ENCODE measurements at places on chromosomes 1 and 21. TPM values are rescaled to one million over a fixed set of nuclear protein-coding genes. Genes with fewer than 3 reads are reported as not detected.

- DNase-seq = no peak
These were observed 13.0 kb upstream of the PAQR6 start for GRCh38 chr1:156260896-156261295.

DNA sequence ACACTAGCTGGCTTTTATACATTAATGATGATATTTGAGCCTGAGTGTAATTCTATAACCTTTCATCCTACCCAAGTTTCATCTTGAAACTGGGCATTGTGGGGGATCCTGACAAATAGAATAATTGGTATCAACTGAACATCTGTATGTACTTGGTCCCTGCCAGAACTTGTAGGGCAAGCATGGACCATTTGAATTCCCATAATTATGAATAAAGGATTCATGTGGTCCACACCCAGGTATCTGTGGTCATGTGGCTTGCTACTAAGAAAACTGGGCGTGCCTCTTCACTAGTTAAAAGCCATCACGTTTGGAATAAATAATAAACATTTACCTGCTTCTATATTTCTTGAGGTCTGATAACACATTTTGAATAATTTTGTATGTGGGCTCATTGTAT is 20.6 kb upstream of the VTCN1 start:
- DNase-seq = no peak

The DENND1B gene
- 13.6 TPM for total RNA-seq

DNA sequence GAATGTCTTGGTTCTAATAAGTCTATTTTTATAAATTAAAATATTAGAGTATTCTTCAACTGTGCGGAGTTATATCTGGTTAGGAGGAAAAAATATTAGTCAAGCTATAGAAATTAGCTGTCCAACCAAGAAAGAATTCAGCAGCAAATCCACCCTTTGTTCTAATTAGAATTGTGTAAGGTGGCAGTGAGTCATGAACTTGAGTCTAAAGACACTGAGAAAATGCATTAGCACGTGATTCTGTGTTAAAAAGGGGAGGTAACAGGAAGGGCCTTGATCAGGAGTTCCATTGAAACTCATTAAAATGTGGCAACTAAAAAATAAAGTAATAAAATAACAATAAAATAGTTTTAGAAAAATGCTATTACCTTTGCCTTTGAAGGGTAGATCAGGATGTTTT is 398.2 kb upstream of the RGS18 start:
- no peak for DNase-seq

- no peak for DNase-seq
These were observed 77.4 kb downstream of the NPHP4 start for GRCh38 chr1:5914676-5915365.

DNA sequence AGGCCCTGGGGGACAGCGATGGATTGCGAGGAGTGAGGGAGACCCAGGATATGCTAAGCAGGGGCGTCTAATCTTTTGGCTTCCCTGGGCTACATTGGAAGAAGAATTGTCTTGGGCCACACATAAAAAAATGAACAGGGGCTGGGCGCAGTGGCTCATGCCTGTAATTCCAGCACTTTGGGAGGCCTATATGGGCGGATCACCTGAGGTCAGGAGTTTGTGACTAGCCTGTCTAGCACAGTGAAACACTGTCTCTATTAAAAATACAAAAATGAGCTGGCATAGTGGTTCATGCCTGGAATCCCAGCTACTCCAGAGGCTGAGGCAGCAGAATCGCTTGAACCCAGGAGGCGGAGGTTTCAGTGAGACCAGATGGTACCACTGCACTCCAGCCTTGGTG is 10.8 kb upstream of the PRAMEF12 start:
- no peak for DNase-seq

DNA sequence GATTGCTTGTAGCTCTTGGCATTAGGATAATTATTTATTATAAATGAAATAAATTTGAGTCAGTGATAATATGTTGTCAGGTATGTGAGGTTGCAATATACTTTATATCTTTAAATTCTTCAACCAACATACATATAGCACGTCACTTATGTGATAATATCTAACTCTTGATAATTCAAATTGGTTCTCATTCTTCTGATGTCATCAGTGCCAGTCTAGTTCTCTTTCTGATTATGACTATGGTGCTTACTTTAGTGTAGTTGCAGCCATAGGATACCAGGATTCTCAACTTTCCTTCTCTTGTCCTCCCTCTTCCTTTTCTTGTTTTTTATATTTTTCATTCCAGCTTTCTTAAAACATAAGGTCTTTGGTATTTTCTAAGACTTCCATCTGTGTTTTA is 34.8 kb upstream of the ATP6V1G3 start:
- no peak for DNase-seq

- peak; percentile 61 for DNase-seq
These were observed 58.1 kb downstream of the HLCS start for GRCh38 chr21:36908260-36908908.

The KRTAP12-1 gene
- not detected for total RNA-seq

DNA sequence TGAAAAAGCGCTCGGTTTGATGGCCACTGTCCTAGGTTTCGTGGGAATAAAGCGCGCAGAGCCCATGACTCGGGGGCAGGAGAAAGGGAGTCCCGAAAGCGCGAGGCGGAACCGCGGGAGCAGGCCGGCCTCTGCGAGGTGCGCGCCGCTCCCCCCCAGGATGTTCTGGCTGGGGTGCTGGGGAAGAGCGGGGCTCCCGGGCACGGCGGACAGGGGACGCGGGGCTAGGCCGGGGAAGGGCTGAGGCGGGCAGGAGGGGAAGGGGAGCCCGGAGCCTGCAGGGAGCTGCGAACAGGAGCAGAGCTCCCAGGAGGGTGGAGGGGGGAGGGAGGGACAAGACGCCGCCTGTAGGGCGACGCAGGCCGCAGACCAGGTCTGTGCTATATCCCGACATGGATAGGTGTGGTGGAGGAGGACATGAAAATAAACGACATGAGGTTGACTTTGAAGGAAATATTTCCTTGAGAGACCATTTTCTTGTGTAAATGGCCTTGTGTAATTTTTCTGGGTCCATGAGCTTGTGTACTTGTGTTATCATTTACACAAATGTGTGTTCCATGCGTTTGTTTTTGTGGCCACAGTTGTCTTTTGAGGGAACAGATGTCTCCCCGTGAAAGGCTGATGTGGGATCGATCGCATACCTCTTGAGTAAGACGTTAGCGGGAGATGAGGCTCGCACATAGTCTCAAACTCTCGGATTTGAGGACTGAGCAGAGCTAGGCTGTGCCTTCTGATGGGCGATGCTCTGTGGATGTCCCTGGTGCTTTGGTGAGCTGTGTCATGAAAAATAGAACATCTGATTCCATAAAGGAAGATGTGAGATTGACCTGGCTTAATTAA is 1.3 kb downstream of the PCNT start:
- DNase-seq = peak; percentile 67

GRCh38 chr1:30342535-30343141 is 380.7 kb downstream of the MATN1 start:
- DNase-seq = no peak

DNA sequence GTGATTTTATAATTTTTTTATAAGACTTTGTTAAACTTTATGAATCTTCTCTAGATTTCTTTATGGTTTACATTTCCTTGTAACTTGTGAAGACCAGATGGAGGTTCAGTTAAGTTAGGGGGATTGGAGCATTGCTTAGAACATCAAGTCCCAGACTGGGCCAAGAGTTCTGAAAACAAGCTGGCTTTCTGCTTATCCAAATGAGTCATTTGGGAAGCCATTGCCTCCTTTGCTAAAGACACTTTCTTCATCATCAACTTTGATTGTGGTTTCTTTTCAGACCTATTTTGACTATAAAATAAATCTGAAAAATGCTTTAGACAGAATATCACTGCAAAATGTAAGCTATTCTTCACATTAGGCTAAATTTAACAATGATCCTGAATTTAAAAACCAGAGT is 446.8 kb downstream of the USP25 start:
- DNase-seq = no peak

DNA sequence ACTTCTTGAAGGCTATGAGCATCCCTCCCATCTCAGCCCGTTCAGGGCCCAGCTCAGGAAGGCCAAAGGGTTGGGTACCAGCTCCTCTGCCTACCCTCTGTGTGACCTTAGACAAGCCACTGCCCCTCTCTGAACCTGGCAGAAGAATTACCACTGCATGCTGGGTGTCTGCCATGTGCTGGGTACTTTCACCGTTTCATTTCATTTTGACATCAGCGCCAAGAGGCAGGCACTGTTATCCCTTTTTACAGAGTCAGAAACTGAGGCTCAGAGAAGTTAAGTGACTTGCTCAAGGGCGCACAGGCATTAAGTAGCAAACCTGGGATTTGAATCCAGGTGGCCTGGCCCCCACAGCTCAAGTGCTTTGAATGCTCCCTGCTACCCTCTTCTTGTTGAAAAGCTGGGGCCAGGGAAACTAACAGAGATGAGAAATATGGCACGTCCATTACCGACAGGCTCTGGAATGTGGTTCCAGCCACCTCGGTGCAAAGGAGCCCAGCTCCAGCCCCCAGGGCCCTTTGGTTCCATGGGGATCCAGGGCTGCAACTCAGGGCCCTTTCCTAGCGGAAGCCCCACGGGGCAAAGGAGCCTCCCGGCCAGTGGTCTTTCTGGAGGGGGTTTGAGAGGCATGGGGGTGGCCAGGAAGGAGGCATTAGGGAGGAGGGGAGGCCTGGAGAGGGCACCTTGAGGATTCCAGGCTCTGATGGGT is 6.5 kb downstream of the TMEM82 start:
- peak; percentile 33 for DNase-seq

Measured in M059J (cell line).